ENCODE measurements at places on chromosomes 5 and 9. TPM values are rescaled to one million over a fixed set of nuclear protein-coding genes. Genes with fewer than 3 reads are reported as not detected.

MRPS27 gene
- total RNA-seq, result 64.2 TPM

SCGB3A2 gene
- total RNA-seq, result not detected

MLANA gene
- total RNA-seq, result not detected

FGF1 gene
- total RNA-seq, result 0.09 TPM

ADGRD2 gene
- not detected for total RNA-seq

ARID3C gene
- total RNA-seq, result 0.09 TPM

MGAT1 gene
- total RNA-seq, result 67.2 TPM

IL4 gene
- not detected for total RNA-seq

DBH gene
- total RNA-seq, result not detected

GFRA3 gene
- not detected for total RNA-seq

LRSAM1 gene
- total RNA-seq, result 12.7 TPM

PLAA gene
- 48.0 TPM for total RNA-seq

NOXA1 gene
- 0.18 TPM for total RNA-seq
